RWPE1 (cell line): ENCODE measurements at places on chromosomes 12 and 14.

- peak; percentile 9 for DNase-seq
Measured at GRCh38 chr14:80275208-80275850, 64.0 kb upstream of the DIO2 start.

DNA sequence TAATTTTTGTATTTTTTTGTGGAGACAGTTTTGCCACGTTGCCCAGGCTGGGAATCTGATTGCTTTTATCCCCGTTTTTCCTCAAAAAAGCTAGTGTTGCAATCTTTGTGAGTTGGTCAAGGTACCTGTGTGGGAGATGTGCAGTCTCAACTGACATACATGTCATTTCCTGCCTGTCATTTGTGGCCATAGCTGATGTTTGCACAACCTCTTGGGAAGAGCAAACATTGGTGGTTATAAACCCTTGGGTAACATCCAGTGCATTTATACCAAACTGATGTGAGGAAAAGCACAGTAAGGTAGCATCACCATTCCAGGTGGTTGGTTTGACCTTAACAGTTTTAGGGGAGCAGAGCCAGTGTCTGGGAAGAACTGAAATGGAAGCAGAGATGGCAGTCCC, 54.7 kb downstream of the ATG14 start:
- no peak for DNase-seq

DNA sequence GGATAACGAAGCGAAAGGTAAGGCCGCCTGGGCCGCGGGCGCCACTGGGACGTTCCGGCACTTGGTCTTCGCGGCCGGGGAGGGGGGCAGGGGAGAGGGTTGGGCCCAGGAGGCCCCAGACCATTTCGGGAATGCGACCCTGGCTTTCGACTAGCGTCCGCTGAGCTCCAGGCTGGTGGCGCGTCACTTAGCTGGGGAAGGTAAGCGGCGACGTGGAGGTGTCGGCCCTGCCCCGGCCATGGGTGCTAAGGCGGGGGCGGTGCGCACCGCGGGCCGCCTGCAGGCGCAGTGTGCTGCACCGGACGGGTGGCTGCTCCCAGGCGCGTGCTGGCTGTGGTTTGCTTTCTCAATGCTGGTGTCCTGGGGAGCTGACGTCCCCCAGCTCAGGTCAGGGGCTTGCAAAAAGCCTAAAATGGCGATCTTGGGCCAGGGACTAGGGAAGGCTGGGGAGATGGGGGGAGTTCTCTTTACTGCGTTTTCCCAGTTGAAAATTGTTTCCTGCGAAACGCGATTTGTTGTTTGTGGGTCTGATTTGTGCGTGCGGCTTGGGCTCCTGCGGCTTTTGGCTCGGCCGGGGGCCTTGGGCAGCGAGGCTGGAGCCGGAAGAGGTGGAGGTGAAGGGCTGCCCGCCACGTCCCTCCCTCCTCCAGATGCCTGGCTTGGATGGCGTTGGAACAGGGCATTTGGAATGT, 1.2 kb downstream of the HOXC10 start:
- DNase-seq: no peak

DNA sequence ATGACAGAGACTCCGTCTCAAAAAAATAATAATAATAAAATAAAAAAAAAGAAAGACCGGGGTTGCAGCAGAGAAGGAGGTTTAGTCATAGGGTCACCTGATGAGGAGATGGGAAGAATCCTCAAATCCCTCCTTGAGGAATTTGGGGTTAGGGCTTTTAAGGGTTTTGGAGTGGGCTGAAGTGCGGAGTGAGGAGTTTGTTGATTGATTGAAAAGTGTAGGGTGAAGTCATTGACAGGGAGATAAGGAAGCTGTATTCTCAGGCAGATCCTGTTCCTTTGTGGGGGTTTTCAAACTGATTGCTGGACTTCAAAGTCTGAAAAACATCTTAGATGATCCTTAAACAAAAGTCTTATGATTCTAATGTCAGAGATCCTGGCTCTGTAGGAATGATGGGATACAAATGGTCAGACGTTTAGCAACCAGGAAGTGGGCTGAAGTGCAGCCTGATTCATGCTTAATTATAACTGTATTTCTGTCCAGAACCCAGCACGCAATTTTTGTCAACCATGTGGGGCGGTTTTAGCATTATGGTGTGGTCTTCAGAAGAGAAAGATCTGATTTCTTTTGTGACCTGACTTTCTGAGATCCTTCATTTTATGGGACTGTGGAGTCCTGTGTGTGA, 16.0 kb downstream of the FNTB start:
- no peak for DNase-seq

DNA sequence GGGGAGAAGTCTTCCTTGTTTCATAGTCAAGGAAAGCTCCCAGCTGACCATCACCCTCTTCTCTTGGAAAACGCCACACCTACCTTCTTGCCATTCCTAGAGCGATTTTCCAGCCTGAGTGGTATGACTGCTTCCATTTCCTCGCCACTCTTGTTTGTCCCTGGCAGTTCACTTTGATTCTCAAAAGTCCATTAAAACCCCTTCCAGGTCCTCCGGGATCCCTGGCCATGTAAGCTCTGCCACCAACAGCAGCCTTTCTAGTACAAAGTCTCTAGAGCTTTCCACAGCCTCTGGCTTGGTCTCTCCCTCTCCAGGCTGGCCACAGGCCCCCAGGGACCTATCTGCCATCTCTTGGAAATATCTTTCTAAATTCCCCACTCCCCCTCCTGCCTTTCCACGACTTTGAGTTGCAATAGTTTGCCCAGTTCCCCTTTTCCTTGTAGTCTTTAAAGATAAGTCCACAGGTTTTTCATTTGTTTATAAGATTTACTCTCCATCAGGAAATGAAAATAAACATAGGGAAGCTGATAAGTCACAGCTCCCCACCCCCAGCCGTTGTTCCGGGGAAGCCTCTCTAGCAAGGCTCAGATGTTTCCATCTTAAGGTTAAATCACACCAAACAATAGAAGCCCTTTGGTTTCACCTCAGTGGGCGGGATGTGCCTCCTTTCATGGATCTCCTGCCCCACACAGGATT, 42.9 kb upstream of the SINHCAF start:
- DNase-seq: no peak

- DNase-seq: no peak
Measured at GRCh38 chr14:93381644-93382043, 34.7 kb downstream of the COX8C start.

GRCh38 chr12:91542067-91542466, 359.4 kb upstream of the DCN start:
- DNase-seq: no peak

- peak; percentile 74 for DNase-seq
Measured at GRCh38 chr12:53939141-53940108, 794 bp downstream of the HOXC13 start.

DNA sequence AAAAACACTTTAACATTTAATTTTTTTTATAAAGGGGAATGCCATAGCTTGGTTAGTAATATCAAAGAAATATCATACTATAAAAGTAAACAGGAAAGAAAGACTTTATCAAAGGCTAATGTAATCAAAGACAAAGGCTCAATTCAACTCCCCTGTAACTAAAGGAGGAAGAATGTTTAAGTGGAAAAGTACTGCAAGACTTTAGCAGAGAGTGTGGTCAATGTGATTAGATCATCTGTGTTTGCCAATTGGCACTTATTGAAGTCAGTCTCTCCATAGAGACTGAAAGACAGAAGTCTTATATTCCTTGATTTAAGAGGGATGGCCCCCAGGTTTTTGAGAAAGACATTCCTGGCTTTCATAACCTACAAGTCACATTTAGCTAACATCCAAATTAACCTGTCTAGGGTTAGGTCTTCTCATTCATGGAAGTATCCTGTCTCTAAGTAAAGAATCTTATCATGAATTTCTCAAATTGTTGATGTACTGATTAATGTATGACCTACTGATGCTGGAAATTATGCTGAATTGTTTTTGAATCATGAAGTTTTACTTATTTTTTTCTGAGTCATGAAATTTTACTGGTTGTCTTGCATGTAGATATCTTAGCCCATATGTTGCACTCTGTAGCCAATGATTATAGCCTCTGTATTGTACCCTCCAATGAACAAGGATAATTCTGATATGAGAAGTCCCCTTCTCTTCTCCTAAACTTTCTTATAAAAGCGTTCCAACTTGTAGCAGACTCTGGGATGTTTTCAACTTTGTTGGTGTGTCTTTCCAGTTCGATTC, 65.4 kb downstream of the ATXN7L3B start:
- no peak for DNase-seq

DNA sequence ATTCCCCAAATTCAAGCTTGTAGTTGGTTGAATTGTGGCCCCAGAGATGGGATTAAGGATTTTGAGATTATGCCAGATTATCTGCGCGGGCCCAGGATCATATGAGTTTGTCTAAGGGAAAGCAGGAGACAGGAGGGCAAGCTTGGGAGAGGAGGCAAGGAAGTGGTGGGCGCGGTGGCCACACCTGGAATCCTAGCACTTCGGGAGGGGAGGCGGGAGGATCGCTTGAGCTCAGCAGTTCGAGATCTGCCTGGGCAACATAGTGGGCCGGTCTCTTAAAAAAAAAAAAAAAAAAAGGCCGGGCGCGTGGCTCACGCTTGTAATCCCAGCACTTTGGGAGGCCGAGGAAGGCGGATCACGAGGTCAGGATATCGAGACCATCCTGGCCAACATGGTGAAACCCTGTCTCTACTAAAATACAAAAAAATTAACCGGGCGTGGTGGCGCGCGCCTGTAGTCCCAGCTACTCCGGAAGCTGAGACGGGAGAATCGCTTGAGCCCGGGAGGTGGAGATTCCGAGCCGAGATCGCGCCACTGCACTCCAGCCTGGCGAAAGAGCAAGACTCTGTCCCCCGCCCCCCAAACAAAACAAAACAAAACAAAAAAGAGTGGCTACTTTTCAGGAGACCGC, 881 bp upstream of the PUS1 start:
- DNase-seq: no peak

DNA sequence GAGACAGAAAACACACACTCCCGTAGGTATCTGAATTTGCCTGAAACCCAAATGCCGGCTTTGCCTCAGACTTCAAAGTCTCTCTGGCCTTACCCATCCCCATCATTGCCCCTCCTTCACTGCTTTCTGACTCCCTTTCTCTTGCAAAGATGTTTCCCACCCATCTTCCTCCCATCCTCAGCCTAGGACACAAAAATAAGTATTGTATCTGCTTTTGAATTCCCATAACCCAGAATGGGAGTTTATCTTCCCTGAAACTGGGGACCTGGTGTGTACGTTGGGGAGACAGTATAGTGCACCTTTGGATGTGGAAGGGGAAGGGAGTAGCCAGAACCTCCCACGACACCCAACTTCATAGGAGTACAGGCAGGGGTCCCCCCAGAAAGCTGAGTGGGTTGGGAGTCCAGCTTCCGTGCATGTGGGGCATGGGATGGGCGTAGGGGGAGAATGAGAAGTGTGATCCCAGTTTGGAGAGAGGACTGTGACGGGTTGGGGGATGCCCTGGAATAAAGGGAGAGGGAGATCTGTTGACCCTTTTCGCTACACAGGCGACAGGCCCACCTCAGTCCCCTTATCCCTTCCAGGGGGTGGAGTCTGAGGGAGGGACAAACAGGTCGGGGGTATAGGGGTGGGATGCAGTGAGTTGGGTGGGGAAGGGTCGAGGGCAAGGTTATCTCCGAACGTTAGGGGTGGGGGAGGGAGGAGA, 488 bp upstream of the KIF5A start:
- no peak for DNase-seq

- no peak for DNase-seq
Measured at GRCh38 chr14:44775248-44775647, 186.5 kb downstream of the KLHL28 start.

- no peak for DNase-seq
Measured at GRCh38 chr12:99917711-99918402, 66.9 kb downstream of the ANKS1B start.

DNA sequence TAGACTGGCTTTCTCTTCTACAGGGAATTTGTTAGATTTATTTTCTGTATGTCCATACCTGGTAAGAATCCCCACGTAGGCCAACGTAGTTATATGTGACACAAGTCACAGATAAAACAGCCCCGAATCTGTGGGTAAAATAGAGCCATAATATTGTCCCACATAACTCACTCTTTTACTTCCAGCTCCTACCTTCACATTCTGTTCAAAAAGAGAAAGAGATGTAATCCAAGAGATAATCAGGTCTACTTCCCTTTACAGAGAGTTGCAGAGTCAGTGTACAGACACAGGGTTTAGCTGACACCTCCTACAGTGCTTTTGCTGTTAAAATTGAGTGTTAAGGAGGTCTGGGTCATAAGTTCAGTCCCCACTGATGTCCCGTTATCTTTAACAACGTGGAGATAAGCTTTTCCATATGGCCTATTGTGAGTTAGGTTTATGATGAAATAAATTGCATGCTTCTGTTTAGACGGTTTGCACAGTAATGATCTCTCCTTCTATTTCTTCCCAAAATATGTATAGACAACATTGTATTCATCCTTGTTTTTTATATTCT, 446.5 kb downstream of the ADAMTS20 start:
- no peak for DNase-seq

DNA sequence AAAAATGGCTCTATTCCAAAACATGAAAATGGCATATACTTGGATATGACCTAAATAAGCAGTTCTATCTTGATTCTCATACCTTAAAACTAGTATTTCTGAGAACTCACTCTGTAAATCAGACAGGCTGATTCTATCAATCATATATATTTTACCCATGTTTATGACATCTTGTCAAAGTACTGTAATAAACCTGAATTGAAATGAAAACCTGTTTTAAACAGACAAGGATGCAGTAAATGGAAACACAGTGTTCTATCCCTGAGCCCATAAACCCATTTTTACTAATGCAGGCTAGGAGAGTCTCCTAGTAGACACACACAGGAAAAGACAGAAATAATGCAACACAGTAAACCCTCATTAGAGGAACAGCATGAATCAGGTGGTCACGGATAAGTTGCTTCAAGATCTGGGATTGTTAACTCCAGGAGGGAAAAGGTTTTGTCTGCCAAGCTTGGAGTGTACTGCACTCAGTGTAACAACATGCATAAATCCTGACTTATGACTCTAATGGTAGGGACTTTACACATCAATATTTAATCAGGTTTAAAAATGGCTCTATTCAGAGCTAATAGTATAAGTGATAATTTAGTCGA, 93.6 kb upstream of the CPNE8 start:
- no peak for DNase-seq

DNA sequence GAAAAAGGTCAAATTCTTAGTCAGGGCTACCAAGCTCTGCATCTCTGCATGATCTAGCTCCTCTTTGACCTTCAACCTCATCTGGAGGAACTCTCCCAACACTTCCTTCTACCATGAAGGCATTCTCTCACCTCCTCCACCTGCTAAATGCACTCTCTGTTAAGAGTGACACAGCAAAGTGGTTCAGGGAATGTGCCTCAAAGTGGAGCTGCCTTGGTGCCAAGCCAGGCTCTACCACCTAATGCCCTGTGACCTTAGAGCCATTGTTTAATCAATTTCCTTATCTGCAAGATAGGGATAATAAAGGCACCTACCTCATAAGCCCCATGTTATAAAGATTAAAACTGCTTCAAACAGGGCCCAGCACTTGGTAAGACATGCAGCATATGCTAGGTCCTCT, 236.7 kb downstream of the ANO2 start:
- DNase-seq: no peak
